ENCODE measurements at places on chromosomes 16 and 17.

- no peak for DNase-seq
These were observed 7.2 kb downstream of the USP7 start for GRCh38 chr16:8956265-8957062.

DNA sequence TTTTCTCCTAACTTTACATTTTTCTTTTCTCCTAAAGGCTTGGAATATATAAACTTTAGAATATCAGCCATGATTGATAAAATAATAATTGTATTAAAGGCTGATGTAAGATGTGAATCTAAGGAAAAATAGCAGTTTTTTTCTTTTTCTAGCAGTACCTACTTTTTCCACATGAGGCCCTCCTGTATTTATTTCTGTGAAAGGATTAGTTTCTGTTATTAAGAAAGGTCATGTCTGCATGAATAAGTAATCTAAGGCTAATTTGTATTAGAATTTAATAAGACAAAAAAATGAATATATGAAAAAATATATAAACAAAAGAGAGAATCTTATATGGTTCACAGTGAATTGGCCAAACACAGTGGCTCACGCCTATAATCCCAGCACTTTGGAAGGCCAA, 85.3 kb downstream of the STXBP4 start:
- no peak for DNase-seq

DNA sequence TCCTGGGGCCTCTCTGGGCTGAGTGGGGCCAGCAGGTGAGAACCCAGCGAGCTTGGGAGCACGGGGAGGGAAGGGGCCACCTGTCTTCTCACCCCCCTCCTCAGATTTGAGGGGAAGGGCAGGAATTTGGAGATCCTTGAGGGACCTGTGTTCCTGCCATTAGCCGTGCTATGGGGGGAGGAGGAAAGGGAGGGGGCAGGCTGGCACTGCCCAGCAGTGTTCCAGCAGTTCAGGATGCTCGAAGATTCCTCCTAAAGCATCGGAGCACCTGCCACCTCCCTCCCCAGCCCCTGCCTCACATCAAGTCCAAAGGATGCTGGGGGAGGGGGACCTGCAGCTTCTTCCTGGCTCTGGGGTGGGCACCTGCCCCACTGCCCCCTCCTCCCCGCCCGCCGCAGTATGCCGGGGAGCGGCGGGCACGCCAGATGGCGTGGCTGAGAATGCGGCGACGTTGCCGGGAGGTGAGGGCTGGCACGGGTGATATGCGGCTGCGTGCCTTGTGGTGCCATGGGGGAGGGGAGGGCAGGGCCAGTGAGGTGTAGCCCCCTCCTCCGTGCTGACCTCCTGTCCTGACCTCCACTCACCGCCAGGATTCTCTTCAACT, 4.7 kb upstream of the NEUROD2 start:
- DNase-seq = no peak

DNA sequence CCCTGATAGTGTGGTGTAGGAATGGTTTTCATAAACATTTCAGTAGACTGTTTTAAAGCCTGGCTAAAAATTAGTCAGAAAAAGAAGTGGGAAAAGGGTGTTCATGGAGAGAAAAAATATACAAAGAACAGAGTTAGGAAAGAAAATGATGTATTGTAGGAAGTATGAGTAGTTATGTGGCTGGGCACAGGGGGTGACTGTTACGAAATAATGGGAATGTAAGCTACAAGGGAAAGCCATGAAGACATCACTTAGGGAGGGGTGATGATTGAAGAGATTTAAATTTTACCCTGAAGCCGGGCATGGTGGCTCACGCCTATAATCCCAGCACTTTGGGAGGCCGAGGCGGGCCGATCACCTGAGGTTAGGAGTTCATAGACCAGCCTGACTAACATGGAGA, 55.3 kb downstream of the NUP88 start:
- no peak for DNase-seq

- peak; percentile 47 for DNase-seq
These were observed 7.3 kb downstream of the CACNA1H start for GRCh38 chr16:1159973-1160772.

DNA sequence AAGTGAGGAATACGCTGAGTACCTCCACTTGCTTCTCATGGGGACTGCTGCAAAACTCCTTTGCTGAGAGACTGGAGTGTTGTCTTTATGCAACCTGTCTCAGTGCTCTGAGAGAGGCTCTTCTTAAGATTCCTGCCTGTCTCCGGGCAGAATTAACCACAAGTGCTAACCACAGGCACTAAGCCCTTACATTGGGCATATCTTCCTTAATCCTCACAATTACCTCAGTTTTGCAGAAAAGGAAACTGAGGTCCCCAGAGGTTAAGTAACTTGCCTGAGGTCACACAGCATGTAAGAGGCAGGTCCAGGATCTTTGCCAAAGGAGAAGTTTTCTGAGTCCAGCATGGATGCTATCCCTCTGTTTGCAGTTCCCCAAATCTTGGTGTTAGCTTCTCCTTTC, 86.0 kb downstream of the GP2 start:
- DNase-seq = no peak

- no peak for DNase-seq
These were observed 22.6 kb downstream of the NT5M start for GRCh38 chr17:17325816-17326215.

DNA sequence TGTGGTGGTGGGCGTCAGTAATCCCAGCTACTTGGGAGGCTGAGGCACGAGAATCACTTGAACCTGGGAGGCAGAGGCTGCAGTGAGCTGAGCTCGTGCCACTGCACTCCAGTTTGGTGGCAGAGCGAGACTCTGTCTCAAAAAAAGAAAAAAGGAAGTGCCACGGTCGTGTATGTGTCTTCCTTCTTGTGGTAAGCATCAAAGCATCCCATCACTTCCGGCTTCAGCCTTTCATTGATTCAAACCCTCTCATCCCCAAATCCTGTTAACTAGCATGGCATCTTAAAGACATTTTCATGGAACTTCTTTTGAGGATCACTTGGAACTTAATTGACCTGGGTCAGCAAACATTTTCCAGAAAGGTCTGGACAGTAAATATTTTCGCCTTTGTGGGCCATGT, 126.2 kb downstream of the CPPED1 start:
- DNase-seq = no peak

DNA sequence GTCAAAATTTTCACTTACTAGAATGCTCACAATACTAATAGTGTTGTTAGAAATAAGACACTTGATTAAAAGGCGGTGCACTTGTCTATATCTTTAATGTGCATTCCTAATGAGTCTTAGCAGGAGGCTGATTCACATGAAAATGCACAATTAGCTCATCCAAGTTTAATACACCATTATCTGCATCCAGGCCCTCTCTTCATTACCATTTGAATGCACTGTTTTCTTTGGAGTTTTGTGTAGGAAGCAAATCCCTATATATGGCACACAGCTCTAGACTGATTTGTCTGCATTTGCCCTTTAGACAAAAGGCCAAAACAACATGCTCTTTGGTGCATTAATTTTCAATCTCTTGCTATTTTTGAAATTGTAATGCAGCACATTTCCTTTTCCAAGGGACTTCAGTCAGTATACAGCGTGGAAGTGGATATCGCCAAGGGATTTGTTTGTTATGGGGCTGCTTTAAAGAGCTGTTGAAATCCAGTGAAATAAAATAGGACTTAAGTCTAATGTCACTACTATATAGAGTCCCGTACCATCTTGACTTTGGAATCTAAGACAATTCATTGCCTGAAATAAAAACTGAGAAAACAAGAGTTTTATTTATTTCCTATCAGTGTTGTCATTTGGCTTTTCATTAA, 257.6 kb upstream of the CPHXL start:
- no peak for DNase-seq

- DNase-seq = no peak
These were observed 11.8 kb downstream of the STARD3 start for GRCh38 chr17:39648616-39649366.
